T-helper 2 cell treated with Interferon-gamma antibody and Interleukin-4, amounts not matched to agents 100 ng/mL and 5 ng/mL, for 36 hours (primary cell): ENCODE measurements at places on chromosomes 2 and 18. TPM values are rescaled to one million over a fixed set of nuclear protein-coding genes. Genes with fewer than 3 reads are reported as not detected.

The CRYBA2 gene
- total RNA-seq, result not detected in 2 replicates

The SLC9A4 gene
- 0.11 and 0.18 TPM in 2 replicates for total RNA-seq

The OLA1 gene
- total RNA-seq, result 93.7 and 97.8 TPM in 2 replicates

The FAM237A gene
- not detected in 2 replicates for total RNA-seq

The TRIM54 gene
- total RNA-seq, result 0.16 TPM in 1 of 2 replicates, not detected in the other

The DNAH7 gene
- 0.11 TPM in 1 of 2 replicates, not detected in the other for total RNA-seq

The UGT1A4 gene
- not detected in 2 replicates for total RNA-seq

The MAB21L4 gene
- total RNA-seq, result not detected in 2 replicates

The CCDC195 gene
- total RNA-seq, result not detected in 2 replicates

The DLX1 gene
- total RNA-seq, result not detected in 2 replicates

The CERS6 gene
- 16.2 and 16.8 TPM in 2 replicates for total RNA-seq

The HAAO gene
- 2.2 and 2.4 TPM in 2 replicates for total RNA-seq

The KCNG2 gene
- not detected in 2 replicates for total RNA-seq

The RAB17 gene
- not detected in 2 replicates for total RNA-seq

The MATN3 gene
- total RNA-seq, result not detected in 2 replicates

The MYO3B gene
- 1.2 and 1.4 TPM in 2 replicates for total RNA-seq

The ABCB6 gene
- 13.8 and 14.0 TPM in 2 replicates for total RNA-seq

The SRD5A2 gene
- total RNA-seq, result 0.05 TPM in 2 replicates

The HOXD13 gene
- not detected in 2 replicates for total RNA-seq

The TUBA4B gene
- not detected in 2 replicates for total RNA-seq

The TNFAIP6 gene
- not detected in 2 replicates for total RNA-seq

The IL18RAP gene
- 3.4 and 4.2 TPM in 2 replicates for total RNA-seq

The TTC27 gene
- 23.6 and 28.0 TPM in 2 replicates for total RNA-seq

The SMARCAL1 gene
- total RNA-seq, result 27.3 and 27.9 TPM in 2 replicates

The GPR75 gene
- total RNA-seq, result 3.5 and 3.6 TPM in 2 replicates

The IL1A gene
- 0.73 and 0.93 TPM in 2 replicates for total RNA-seq
